T-helper 17 cell (primary cell): ENCODE measurements at places on chromosomes 16 and 17.

GRCh38 chr16:24052329-24053098, 203.6 kb upstream of the CACNG3 start:
- H3K27me3 ChIP-seq: no peaks in the 10 kb centered on the region
- H3K4me1 ChIP-seq: peaks cover 42% of the 10 kb centered on the region
- no peak overlapping the region for H3K27ac ChIP-seq
- peaks cover 13% of the 10 kb centered on the region for H3K36me3 ChIP-seq
- no peak for DNase-seq
- no peak overlapping the region for H3K4me3 ChIP-seq

GRCh38 chr16:86050591-86051367, 151.8 kb downstream of the IRF8 start:
- H3K27ac ChIP-seq: no peak overlapping the region
- no peak overlapping the region for H3K4me3 ChIP-seq
- peaks cover 71% of the 10 kb centered on the region for H3K27me3 ChIP-seq
- peaks cover 5% of the 10 kb centered on the region for H3K4me1 ChIP-seq
- no peak for DNase-seq
- peaks cover 2% of the 10 kb centered on the region for H3K36me3 ChIP-seq

DNA sequence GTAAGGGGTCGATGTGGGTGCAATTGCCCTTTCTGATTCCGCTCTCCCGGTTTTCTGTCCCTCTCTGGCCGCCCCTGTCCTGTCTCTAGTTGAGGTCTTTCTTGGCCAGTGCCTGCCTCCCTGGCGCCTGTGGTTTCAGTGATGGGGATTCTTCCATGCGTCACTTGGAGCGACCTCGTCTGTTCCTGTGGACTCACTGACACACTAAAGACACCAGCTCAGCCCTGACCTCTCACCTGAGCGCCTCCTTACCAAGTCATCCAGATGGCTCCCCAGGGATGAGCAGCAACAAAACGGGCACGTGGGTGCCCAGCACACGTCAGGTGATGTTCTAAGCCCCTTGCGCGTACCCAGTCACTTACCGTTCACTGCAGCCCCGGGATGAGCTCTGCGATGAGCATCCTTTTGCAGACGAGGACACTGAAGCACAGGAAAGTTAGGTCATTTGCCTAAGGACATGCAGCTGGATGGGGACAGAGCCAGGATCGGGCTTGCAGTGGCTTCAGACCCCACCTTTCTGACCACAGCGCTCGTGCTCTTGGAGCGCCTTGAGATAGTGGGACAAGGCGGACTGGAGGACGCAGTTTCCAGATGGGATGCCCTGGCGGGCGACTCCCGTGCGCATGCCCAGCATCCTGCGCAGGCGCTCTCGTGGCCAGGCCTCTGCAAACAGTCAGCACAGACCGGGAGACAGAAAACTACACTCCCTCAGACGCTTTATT, 11.5 kb upstream of the LGALS3BP start:
- no peak overlapping the region for H3K27ac ChIP-seq
- peaks cover 3% of the 10 kb centered on the region for H3K36me3 ChIP-seq
- no peak overlapping the region for H3K4me3 ChIP-seq
- no peaks in the 10 kb centered on the region for H3K27me3 ChIP-seq
- DNase-seq: no peak

- no peaks in the 10 kb centered on the region for H3K27me3 ChIP-seq
- peak overlapping the region; percentile 96 for H3K4me3 ChIP-seq
- H3K27ac ChIP-seq: peak overlapping the region; percentile 97
- no peak for DNase-seq
- H3K36me3 ChIP-seq: peaks cover 2% of the 10 kb centered on the region
These were observed 1.1 kb upstream of the AKTIP start for GRCh38 chr16:53503991-53504663.

- peaks cover 9% of the 10 kb centered on the region for H3K4me1 ChIP-seq
- H3K36me3 ChIP-seq: no peaks in the 10 kb centered on the region
These were observed 40.3 kb downstream of the TK2 start for GRCh38 chr16:66509576-66509975.

GRCh38 chr17:55266958-55267688, 2.4 kb downstream of the HLF start:
- H3K4me3 ChIP-seq: peak overlapping the region; percentile 93
- H3K36me3 ChIP-seq: peaks cover 11% of the 10 kb centered on the region
- peaks cover 51% of the 10 kb centered on the region for H3K4me1 ChIP-seq
- H3K27me3 ChIP-seq: no peaks in the 10 kb centered on the region
- DNase-seq: no peak

DNA sequence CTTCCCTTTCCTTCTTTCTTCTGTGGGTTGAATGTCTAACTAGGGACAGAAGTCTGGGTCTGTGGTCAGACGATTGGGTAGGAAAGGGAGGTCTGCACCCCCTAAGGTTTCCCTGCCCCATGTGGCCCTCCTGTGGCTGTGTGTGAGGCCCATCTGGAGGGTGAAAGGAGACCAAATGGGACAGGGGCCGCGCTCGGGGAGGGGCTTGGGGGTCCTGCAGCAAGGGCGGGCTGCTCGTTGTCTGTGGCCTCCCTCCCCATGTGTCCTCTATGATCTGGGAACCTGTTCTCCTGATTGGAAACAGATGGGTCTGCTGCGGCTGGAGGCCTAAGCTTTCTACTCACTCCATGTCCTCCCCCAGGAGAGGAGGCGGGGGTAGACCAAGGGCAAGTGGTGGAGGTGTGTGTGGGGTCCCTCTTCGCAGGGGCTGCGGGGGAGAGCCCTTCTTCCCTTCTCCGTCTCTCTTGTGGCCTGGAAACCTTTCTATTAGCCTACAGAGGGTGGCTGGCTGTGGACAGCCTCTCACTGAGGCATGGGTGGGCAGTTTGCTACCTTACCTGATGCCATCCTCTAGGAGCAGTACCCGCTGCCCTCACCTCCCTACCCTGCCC, 18.6 kb downstream of the IGFBP4 start:
- H3K4me1 ChIP-seq: peaks cover 8% of the 10 kb centered on the region
- H3K27me3 ChIP-seq: no peaks in the 10 kb centered on the region
- no peak overlapping the region for H3K27ac ChIP-seq
- H3K4me3 ChIP-seq: no peak overlapping the region
- no peak for DNase-seq

- no peaks in the 10 kb centered on the region for H3K27me3 ChIP-seq
- no peak for DNase-seq
- peak overlapping the region; percentile 88 for H3K27ac ChIP-seq
These were observed 5.4 kb upstream of the PSMC5 start for GRCh38 chr17:63821804-63822203.

DNA sequence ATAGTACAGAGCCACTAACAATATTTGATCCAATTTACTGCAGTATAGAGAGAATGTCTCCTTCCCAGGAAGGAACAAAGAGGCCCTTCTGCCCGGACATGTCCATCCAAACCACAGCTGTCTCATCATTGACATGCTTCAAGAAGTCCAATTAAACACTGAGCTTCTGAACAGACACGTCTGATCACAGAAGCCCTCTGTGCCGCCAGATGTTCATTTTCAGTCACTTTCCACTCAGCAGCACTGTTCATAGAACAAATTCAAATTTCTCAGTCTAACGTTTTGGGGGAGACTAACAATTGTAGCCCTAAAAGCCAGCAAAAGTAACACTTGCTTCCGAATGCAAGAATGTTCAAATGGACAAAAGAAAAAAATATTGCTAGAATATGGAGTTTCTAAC, 15.3 kb downstream of the ZC3H7A start:
- H3K27me3 ChIP-seq: no peaks in the 10 kb centered on the region
- H3K4me3 ChIP-seq: peak overlapping the region; percentile 47
- H3K4me1 ChIP-seq: peaks cover 32% of the 10 kb centered on the region
- H3K27ac ChIP-seq: peak overlapping the region; percentile 100

DNA sequence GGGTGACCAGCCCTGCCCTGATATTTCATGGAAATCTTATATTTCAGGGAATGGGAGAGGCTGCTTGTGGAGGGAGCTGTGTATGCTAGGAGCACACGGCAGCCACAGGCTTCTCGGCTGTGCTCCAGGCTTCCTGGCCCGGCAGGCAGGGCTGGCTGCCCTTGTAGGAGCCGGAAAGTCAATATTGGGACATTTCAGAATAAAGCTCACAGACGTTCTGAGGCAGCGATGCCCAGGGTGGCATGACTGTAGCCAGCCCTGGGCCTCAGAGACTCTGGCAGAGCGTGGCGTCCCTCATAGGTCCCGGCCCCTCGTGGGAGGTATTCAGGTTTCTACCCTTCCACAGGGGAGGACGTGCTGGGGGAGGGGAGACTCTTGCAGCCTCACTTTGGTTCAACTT, 65.7 kb downstream of the BANP start:
- H3K36me3 ChIP-seq: no peaks in the 10 kb centered on the region
- H3K27me3 ChIP-seq: no peaks in the 10 kb centered on the region
- no peak for DNase-seq
- H3K4me1 ChIP-seq: peaks cover 8% of the 10 kb centered on the region
- no peak overlapping the region for H3K4me3 ChIP-seq
- H3K27ac ChIP-seq: no peak overlapping the region

- no peak overlapping the region for H3K4me3 ChIP-seq
- H3K4me1 ChIP-seq: peaks cover 38% of the 10 kb centered on the region
- H3K27me3 ChIP-seq: no peaks in the 10 kb centered on the region
These were observed 114.1 kb downstream of the PITPNC1 start for GRCh38 chr17:67491009-67491680.

GRCh38 chr16:78249056-78249455, 149.6 kb downstream of the WWOX start:
- no peaks in the 10 kb centered on the region for H3K27me3 ChIP-seq
- no peak overlapping the region for H3K27ac ChIP-seq
- peaks cover 2% of the 10 kb centered on the region for H3K36me3 ChIP-seq
- no peak for DNase-seq
- no peaks in the 10 kb centered on the region for H3K4me1 ChIP-seq

GRCh38 chr17:72380120-72380519, 259.3 kb downstream of the SOX9 start:
- DNase-seq: no peak
- peaks cover 2% of the 10 kb centered on the region for H3K4me1 ChIP-seq
- peaks cover 32% of the 10 kb centered on the region for H3K27me3 ChIP-seq
- H3K27ac ChIP-seq: no peak overlapping the region
- H3K36me3 ChIP-seq: peaks cover 4% of the 10 kb centered on the region
- no peak overlapping the region for H3K4me3 ChIP-seq

DNA sequence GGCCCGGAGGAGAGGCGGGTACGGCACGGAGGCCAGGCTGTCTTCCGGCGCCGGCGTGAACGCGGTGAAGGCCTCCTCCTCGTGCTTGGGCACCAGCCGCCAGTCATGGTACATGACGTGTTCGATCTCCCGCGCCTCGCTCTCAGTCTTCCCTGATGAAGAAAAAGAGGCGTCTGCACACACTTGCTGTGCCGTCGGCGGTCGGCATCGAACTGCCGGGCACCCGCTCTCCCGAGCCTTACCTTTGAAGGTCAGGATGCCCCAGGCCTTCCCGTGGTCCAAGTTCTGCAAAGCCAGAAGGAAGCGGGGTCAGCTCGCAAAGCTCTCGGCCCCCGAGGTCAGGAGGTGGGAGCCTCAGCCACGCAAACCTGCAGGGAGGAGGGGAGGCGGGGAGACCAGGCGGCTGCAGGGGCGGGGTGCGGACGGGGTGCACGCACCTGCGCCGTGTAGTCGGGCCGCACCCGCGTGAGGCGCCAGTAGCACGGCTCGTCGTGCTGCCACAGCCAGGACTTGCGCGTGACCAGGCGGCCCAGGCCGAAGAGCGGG, at the start of gene EME2:
Gene EME2 (plus strand): TSS at position 449 of the 546 bp plus-strand sequence. CDS start 418 bp downstream, outside the sequence.
- peak within 1 kb of the TSS; percentile 77 for H3K27ac ChIP-seq
- H3K4me1 ChIP-seq: peaks cover 18% of the 10 kb centered on the region
- no peaks in the 10 kb centered on the region for H3K27me3 ChIP-seq
- peak within 1 kb of the TSS; percentile 99 for H3K4me3 ChIP-seq
- H3K36me3 ChIP-seq: no peaks in the 10 kb centered on the region

GRCh38 chr17:56165072-56165641, 11.9 kb downstream of the ANKFN1 start:
- no peak overlapping the region for H3K4me3 ChIP-seq
- DNase-seq: no peak
- no peaks in the 10 kb centered on the region for H3K4me1 ChIP-seq
- H3K27ac ChIP-seq: no peak overlapping the region

- H3K27me3 ChIP-seq: no peaks in the 10 kb centered on the region
- no peak overlapping the region for H3K4me3 ChIP-seq
- H3K36me3 ChIP-seq: peaks cover 8% of the 10 kb centered on the region
- DNase-seq: no peak
- H3K4me1 ChIP-seq: peaks cover 33% of the 10 kb centered on the region
These were observed 67.1 kb downstream of the MSI2 start for GRCh38 chr17:57323391-57323790.

DNA sequence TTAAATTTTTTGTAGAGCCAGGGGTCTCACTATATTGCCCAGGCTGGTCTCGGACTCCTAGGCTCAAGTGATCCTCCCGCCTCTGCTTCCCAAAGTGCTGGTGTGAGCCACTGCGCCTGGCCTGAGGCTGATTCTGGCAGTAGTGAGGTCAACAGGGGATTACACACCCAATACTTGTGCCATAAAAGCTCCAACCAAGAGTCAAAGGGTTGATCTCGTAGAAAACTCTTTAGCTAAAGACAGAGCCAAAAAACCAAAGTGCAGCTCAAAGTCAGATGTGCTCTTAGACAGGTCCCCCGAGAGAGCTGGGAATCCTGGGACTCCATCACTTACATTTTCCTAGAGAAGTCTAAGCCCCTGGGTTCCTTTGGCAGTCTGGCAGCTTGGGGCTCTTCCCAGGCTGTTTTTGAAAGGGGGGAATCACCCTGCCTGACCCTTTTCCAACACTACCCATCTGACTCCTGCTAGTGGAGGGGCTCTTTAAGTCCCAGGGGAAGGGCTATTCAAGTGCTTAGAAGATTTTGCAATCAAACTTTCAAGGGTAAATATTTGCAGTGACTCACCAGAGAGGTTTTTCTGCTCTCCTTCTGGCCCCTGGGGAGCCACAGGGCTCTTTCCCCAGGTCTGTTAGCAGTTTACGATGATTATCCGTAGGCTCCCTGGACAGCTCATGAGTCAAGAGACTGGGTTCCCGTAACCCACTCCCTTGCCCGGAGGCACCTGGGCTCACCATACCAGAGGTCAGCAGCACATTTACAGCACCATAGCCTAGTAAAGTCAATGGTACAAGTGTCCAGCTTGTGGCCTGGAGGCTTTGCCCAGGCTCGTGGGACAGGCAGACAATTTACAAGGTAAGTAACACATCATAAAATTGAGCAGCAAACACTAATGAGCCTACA, 408.7 kb downstream of the SLC39A11 start:
- no peak for DNase-seq
- H3K4me1 ChIP-seq: peaks cover 2% of the 10 kb centered on the region

DNA sequence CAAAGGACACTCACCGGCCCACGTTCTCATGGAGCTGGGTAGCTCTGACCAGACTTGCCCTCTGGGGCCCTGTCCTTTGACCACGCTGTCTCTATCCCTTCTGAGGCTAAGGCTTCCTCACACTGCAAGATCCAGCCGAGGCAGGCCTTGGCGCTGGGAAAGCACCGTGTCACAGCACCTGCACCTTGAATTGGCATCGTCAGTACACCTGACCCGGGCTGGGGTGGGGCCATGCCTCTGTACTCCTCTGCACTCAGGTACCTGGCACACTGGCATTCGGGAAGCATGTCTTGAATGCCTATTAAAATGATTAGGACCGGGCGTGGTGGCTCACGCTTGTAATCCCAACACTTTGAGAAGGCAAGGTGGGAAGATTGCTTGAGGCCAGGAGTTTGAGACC, 6.0 kb downstream of the TBC1D24 start:
- H3K4me3 ChIP-seq: no peak overlapping the region
- no peaks in the 10 kb centered on the region for H3K36me3 ChIP-seq
- DNase-seq: no peak
